ENCODE measurements at places on chromosomes 13 and 19. TPM values are rescaled to one million over a fixed set of nuclear protein-coding genes. Genes with fewer than 3 reads are reported as not detected.

CATSPERD gene
- total RNA-seq = not detected

C1QTNF9 gene
- total RNA-seq = not detected

MAMSTR gene
- total RNA-seq = 0.68 TPM

DNA sequence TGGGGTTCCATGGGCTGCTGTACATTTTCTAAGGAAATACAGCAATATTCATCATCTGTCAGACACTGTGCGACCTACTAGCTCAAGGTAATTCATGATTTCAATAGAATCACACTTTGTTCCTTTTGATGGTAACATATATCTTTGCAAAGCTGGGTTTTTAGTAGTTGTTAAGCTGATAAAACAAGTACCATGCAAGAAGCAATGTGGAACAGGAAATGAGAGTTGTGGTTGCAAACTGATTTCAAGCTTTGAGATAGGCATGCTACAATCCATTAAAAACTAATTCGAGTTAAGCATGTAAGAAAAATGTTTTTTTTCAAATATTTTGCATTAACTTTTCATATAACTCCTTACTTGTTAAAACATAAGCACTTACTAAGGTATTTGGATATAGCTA is 6.8 kb upstream of the MBNL2 start:
- no peak for DNase-seq

- no peak for DNase-seq
These were observed 42.7 kb downstream of the CAPN12 start for GRCh38 chr19:38701455-38702063.

KLK14 gene
- 0.31 TPM for total RNA-seq

DNA sequence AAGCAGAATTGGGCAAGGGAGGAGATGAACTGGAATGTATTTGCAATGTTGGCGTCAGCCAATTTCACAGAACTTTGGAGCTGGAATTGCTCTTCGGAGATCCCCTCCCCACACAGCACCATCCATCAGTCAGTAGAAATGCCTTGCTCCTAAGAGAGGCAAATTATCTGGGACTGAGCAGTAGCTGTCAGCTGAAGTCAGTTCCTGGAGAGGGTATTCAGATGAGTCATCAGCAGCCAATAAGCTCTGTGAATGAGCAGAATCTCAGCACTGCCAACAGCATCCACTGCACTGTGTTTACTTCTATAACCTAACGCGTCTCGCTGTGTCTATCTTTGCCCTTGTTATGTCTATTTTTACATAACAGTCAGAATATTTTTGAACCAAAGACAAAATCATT is 213.7 kb downstream of the SLITRK5 start:
- DNase-seq = no peak

GRCh38 chr19:14890643-14891379 is 4.9 kb upstream of the OR7A17 start:
- DNase-seq = no peak

DNA sequence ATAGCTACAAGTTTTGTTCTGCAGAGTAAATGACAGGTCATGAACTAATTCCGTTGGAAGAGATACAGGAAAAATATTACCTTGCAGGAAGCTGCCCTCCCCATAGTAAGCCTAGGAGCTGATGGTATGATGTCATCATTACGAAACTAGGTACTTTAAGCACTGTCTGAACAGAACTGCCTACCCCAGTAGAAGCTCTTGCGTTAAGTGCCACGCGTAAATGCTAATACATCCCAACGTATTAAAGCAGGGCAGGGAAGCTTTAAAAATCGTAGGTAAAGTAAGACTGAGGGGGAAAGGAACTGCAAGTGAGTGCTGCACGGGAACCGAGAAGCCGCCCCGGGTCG is 572 bp downstream of the UGGT2 start:
- DNase-seq = no peak

DNA sequence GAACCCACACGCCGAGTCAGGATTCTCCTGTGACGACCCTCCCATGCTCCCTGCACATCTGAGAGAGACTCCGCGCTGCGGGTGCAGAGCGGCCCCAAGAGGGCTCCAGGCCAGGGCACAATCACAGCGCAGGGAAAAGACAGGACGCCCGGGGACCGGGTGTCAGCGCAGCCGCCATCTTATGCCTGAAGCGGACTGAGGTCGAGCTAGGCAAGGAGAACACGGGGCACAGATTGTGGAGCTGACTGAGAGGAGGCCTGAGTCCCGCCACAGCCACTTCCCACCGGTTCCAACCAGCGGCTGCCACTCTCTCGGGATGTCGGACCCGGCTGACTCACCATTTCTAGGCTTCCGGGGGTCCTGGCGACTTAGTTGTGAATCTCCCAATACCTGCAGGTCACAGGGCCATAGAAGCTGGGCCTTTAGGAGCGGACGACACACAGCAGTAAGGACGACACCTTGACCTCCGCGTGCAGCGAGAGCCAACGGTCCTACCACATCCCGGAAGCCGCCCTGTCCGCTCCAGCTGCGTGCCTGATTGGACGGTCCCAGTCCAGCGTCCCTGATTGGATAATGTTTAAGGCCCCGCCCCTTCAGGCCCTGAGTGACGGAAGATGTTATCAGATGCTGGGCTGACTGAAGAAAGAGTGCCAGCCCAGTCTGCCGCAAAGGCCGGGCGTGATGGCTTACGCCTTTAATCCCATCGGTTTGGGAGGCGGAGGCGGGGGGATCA is at the start of gene ZNF728:
TSS of gene ZNF728 (minus strand) at position 487 of the 733 bp plus-strand sequence. CDS start at position 341, 146 bp downstream.
- no peak for DNase-seq

GRCh38 chr13:49418206-49418605 is 25.7 kb downstream of the CAB39L start:
- no peak for DNase-seq

- no peak for DNase-seq
These were observed 2448.7 kb upstream of the PCDH20 start for GRCh38 chr13:63864171-63864902.

DNA sequence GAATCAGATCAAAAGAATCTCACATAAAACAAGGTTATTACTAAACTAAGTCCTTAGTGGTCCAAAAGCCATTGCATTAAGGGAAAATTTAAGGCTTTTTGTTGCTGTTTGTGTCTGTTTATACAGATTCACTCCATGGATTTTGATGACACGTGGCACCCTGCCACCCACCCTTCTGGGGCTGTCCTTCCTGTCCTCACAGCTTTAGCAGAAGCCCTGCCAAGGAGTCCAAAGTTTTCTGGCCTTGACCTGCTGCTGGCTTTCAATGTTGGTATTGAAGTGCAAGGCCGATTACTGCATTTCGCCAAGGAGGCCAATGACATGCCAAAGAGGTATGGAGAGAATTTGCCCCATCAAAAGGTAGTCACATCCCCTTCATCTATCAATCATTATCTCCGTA is 6.9 kb downstream of the ACOD1 start:
- no peak for DNase-seq

KLF1 gene
- 0.90 TPM for total RNA-seq

DNA sequence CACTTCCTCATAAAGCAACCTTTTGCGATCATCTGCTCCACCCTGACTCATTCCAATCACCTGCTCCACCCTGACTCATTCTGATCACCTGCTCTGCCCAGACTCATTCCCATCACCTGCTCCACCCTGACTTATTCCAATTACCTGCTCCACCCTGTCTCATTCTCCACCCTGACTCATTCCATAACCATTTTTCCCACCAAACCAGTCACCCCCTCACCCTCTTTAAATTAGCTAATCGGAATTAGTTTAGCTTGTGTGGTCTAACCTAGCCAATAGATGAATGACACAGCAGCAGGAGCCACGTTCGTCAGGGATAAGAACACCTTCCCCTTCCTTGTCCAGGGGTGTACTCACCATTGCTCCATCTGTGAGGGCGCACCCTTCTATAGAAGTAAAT is 134.0 kb downstream of the COG6 start:
- no peak for DNase-seq
